SJSA1 (cell line): ENCODE measurements at places on chromosomes 16 and 17.

DNA sequence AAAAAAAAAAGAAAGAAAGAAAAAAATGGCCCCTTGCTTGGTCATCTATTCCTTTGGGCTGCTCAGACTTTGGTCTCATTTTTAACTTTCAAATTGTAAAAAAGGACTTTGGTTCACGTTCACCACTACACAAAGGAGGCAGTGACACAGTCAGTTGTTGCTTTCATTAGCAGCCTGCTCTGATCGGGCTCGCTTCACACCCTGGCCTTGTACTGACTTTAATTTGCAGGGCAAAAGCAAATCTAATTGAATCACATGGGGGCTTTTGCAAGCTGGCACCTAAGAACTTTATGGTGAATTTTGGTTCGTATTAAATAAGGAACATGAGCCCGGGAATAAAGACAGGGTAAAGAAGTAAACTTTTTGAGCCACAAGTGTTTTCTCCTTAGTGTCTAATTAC lies 103.6 kb upstream of the CDH11 start:
- no peak for DNase-seq

- no peak for DNase-seq
Measured at GRCh38 chr17:82384051-82384729, 12.6 kb downstream of the UTS2R start.

GRCh38 chr17:19670908-19671307 lies 22.4 kb downstream of the ALDH3A2 start:
- no peak for DNase-seq

GRCh38 chr17:51795401-51795800 lies 363.1 kb downstream of the CA10 start:
- no peak for DNase-seq

DNA sequence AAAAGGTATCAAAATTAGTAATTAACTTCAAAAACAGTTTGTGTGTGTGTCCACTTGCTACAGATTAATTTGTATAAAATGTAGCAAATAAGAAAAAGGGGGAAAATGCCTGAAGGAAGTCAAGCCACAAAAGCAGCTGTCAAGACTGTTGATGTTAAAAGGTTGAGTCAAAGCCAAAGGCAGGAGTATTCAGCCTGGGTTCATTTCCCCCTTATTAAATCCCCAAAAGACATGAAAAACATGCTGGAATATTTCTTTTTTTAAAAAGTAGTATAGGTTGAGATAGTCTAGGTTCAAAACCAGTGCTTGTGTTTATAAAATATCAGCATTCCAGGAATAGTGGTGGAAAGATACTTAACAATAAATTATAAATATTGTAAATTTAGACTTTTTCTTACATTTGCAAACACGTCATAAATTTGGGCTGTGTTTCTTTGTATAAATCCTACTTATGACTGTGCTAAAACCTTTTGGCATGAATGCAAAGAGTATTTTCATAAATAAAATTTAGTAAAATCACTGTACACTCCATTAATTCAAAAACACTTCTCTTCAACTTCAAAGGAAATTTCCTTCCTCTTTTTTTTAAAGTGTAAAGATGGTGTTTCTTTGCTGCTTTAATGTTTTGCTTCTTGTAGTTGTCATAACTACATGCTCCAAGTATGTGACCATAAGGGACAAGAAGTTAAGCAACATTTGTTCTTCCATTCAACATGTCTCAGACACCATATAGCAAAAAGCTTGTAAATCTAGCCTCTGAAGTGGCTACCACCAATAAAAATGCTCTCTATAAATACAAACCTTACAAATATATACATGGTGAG lies 72.0 kb downstream of the SKAP1 start:
- no peak for DNase-seq

DNA sequence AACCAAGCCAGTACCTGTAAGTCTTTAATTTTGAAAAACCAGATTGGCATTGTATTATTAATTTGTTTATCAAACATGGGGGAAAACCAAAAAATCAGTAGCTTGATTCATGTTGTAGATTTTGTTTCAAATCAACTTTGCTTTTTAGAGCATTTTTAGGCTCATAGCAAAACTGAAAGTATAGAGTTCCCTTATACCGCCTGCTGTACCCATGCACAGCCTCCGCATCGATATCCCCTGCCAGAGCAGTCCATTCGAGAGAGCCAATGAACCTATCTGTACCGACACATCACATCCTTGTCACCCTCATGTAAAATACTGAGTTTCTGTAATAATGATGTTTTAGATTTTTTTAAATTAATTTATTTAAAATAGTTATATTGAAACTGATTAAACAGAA lies 16.2 kb upstream of the MRC2 start:
- DNase-seq: no peak

- no peak for DNase-seq
Measured at GRCh38 chr16:84356591-84357116, 11.7 kb upstream of the ATP2C2 start.

- no peak for DNase-seq
Measured at GRCh38 chr17:53106886-53107285, 715.8 kb upstream of the KIF2B start.

- no peak for DNase-seq
Measured at GRCh38 chr16:80366023-80366422, 174.8 kb upstream of the DYNLRB2 start.

DNA sequence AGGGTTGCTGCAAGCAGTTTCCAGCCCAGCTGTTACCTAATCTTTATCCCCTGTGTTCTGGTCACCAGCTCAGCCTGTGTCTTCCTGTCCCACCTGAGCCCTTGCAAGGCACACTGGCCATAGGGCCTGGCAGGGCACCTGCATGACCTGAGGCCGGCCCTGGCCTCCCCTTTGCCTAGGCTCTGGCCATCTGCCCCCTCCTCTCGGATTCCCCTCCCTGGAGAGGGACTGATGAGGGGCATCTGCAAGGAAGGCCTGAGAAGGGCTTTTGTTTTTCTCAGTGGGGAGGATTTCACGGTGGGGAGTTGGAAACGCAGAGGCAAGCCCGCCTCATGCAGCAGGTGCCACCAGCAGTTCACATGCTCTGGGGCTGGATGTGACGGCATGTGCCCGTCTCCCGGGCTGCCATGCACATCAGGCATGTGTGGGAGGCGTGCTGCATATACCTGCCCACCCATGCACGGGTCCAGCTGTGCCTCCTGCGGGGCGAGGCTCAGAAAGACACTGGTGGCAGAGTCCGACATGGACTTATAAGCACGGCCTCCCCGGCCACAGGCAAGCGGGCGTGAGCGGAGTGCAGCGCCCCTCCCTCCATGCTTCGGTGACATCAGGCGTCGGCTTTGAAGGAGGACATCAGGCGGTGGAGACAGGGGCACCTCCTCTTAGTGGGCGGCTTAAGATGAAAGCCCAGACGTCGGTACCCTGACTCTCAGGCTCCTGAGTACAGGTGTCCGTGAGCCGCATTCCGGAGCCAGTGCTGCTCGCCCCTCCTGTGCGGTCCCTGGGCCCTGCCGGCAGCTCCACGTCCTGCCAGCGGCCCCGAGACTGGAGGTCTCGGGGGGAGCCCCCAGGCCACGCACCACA lies 16.5 kb downstream of the ASPSCR1 start:
- no peak for DNase-seq

DNA sequence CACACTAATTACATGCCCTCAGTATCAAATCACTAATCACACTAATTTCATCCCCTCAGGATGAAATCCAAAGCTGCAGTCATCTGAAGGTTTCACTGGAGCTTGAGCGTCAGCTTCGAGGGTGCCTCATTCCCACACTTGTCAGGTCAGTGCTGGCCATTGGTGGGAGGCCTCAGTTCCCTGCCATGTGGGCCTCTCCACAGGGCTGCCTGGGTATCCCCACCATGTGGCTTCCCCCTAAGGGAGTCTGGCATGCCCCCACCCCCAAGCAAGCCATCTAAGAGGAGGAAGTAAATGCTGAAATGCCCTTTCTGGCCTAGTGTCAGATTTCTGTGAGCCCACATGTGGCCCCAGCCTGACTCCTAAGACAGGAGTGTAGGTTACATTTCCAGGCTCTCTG lies 78.6 kb upstream of the CDH5 start:
- DNase-seq: no peak

DNA sequence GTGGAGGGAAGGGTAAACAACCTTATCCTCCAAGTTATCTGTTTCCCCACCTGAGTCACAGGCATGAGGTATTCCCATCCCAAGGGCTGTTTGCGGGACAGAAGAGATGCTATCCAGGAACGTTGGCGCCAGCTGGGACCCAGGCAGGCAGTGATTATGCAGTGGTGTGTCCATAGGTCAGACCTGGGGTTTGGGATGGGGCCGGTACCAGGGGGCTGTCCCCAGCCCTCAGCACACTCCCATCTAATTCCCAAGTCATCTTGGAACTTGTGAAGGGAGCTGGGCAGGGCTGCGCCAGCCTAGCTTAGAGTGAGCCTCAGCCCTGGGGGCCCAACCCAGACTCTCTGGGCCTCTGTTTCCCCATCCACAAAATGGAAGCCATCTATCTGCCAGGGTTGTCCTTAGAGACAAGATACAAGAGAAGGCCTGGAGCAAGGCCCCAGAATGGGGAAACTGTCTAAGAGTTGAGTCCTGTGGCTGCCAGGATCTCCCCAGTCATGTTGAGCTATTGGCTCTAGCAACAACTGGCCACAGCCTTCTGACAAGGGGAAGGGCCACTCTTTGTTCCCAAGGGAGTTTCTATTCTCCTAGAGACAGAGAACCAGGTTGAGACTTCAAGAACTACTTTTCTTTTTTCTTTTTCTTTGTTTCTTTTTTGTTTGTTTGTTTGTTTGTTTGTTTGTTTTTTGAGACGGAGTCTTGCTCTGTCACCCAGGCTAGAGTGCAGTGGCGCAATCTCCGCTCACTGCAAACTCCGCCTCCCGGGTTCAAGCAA lies 9.8 kb upstream of the JUP start:
- no peak for DNase-seq

- DNase-seq: no peak
Measured at GRCh38 chr16:50338371-50339231, 30.2 kb downstream of the BRD7 start.

- no peak for DNase-seq
Measured at GRCh38 chr17:79280866-79281572, 206.4 kb downstream of the ENGASE start.

DNA sequence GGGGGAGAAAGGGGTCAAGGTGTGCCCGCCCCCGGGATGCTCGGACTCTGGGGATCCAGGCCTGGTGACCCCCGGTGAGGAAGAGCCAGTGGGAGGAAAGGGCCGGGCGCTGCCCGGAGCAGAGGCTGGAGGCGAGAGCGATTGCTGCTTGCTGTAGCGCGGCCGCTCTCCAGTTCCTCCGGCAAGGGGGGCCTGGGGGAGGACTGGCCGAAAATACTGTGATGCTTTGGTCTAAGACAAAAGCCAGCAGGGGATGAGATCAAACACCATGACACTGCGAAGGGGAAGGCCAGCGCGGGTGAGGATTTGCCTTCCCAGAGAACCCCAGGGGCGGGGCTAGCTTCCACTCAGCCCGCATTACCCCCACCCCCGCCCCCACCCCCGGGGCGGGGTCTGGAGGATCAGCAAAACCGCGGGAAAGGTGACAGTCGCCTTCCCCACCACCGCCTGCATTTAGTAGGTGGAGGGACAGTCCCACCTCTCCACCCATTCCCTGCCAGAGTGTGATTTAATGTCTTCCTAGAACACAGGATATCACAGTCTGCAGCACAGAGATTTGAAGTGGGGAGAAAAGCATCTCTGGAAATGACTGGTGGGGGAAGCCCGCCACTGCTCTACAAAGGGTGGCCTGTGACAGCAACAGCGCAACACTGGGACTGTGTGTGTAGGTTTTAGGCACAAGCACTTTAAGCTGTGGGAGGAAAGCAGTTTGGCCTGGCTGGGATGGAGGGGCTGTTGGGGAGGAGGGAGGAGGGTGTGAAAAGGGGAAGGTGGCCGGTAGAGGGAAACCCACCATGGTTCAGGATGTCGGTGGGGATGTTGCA lies 25.7 kb downstream of the MRC2 start:
- DNase-seq: peak; percentile 86

DNA sequence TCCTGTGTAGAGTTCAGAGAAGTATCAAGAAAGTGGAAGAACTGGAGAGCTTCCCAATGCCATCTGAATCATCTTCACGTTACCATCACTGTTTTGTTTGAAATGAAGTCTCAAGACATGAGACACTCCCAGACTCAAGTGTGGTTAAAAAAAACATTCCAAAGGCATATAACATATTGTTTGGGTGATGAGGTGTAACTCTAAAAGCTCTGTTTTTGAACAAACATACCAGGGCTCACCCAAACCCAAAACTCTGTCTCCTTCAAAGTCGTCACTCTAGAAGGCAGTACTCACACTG lies 6.3 kb upstream of the ZCCHC14 start:
- DNase-seq: no peak

GRCh38 chr17:19448341-19449268 lies 37.6 kb downstream of the RNF112 start:
- peak; percentile 24 for DNase-seq

- no peak for DNase-seq
Measured at GRCh38 chr16:9112844-9113186, 21.4 kb downstream of the HAPSTR1 start.
